ENCODE measurements at places on chromosomes 3 and 15.

DNA sequence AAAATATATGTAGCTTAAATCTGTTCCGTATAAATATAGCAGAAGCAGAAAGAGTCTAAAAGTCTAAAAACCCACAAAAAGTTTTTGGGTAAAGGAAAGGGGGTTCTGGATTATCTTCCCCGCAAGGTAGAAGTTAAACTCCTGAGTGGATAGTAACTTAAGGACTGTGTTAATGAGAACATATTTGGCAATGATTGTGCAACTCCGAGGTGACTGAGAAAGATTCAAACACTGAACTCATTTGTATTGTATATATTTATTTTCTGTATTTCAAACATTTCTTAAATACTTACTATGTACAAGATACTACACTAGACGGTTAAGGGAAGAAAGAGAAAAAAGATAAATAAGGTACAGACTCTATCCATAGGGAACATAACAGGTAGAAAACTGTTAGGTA lies 72.7 kb upstream of the PPIB start:
- no peak for DNase-seq

DNA sequence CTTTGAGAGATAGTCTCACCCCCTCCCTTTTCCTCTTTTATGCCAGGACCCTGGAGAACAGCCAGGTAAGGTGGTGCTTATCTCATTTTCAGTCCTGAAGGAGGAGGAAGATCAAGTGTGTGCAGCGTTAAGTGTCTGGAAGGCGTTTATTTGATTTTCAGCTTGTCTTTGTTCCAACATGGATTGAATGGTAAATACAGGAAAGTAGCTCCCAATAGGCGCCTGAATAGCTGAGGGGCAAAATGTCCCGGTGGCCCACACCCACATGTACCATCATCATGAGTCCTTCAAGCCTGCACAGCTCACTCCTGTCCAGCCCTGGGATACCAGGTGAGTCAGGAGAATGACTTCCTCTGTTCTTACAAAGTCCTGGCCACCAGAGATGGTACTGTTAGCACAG lies 73.5 kb downstream of the CEMIP start:
- DNase-seq: no peak

GRCh38 chr3:16807391-16807790 lies 77.4 kb upstream of the PLCL2 start:
- DNase-seq: no peak

- DNase-seq: no peak
Measured at GRCh38 chr3:115548611-115549010, 74.7 kb upstream of the GAP43 start.

DNA sequence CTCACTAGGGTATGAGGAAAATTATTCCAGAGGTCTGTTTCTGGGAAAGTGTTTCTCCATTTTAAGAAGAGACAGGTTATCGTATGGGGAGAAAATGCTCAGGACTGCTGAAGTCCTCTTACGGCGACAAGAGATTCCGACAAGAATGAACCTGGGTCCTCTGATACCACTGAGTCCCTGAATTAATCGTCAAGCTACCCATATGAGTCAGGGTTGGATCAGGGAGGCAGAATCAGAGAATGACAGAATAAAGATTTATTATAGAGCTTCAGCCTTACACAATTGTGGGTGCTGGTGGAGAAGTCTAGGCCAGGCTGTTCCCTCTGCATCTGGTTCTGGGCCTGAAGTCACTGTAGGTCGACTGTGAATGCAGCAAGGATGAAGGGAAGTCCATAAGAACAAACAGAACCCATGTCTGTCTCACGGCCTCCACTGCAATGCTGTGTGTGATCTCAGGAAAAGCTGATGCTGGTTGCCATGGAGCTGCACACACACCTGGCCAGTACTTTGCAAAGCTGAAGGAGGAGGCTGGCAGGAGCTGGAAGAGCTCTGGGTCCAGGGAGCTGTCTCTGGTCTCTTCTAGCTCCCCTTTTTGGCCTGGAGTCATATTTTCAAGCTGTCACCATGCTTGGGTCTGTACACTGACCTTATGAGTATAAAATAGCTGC lies 83.9 kb downstream of the HHLA2 start:
- no peak for DNase-seq

- DNase-seq: no peak
Measured at GRCh38 chr3:29169451-29169850, 111.4 kb upstream of the RBMS3 start.

- no peak for DNase-seq
Measured at GRCh38 chr3:127061641-127062040, 78.7 kb downstream of the PLXNA1 start.

DNA sequence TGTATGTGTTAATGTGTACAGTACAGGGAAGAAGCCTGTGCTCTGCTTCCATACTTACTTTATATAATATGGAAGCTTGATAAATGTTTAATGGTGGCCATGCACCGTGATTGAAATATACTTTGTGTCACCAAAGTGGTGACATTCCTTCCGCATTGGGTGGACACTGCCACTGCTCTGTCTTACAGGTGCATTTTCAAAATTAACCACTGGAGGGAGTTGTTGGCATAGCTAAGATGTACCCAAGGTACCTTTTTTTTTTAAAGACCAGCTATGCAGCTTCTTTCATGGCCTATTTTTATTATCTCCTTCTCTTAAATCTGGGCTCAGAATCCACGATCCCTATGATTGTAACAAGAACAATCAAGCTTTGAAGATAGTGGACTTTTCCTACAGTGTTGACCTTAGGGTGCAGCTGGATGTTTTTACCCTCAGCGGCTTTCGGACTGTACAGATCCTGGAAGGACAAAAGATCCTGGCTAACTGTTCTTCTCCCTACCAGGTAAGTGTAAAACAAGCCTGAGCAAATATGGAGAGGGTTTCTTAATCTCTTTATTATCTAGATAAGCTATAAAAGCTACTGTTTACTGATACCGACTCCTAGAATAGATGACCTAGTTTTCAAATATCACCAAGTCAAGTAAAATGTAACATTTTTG lies 21.6 kb upstream of the PAK6 start:
- DNase-seq: no peak
